Tibial nerve (tissue), 4 donors: ENCODE measurements at places on chromosomes 11 and 22.

- DNase-seq: no peak
These were observed 25.6 kb downstream of the ANKRD42 start for GRCh38 chr11:83219095-83219494.

GRCh38 chr22:31734512-31734911 lies 15.4 kb downstream of the PRR14L start:
- no peak for DNase-seq

DNA sequence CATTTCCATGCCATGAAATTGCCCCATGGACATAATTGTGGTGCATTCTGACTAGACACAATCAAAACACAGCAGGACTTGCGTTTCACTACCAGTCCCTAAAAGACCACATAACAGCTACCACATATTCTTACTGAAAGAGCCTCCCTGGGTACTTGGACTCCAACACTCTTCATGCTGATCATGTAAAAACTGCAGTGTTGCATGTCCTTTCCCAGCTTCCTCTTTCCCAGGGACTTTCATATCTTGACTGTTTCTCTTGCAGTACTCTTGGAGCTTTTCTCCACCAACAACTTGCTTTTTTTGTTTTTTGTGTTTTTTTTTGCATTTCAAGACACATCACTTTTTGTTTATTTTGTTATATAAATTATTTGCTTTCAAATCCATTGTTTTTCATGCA lies 22.9 kb downstream of the MS4A6E start:
- no peak for DNase-seq

- DNase-seq: no peak
These were observed 65.8 kb upstream of the RASSF10 start for GRCh38 chr11:12943311-12943710.

DNA sequence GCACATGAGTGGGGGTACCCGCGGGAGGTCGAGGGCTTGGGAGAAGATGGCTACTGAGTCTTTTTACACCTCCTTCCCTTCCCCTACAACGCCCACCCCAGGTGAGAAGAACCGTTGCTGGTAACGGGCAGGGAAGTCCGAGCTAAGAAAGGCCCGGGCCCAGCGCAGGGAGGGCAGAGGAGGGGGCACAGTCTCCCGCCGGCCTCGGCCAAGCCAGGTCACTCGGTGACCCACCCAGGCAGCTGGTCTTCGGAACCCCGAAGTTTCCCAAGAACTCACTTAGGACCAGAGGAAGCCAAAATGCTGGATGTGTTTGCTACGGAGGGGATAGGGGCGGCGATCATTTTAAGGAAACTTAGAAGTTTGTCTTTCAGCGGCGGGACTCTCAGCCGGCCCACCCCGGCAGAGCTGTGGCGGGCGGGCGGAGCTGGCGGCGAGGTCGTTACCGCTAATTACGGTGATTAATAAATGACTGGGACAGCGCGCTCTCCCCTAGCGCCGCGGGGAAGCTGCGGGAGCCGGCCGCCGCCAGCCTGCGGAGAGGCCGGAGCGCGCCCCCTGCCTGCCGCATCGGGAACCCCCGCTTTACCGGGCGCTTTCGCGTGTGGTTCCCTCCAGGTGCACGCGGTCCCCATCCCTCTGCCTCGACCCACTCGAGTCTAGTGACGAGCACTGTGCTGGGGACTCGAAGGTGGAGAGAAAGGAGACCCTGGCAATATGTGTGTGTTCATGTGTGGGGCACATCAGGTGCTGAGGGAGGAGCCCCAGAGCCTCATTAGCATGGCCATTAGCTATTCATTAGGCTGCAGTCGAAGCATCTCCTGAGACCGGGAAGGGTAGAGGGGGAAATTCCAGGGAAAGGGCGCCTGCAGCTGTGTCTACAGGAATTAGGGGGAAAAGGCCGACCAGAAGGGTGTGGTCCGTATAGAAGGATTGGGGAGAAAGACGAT lies 945 bp downstream of the ROBO3 start:
- no peak for DNase-seq

- DNase-seq: no peak
These were observed 496 bp upstream of the TRAF6 start for GRCh38 chr11:36510594-36510942.

- DNase-seq: no peak
These were observed 83.0 kb upstream of the RTL6 start for GRCh38 chr22:44581096-44581435.
